ENCODE measurements at places on chromosomes 6 and 20. TPM values are rescaled to one million over a fixed set of nuclear protein-coding genes. Genes with fewer than 3 reads are reported as not detected.

The SLC13A3 gene
- polyA plus RNA-seq = 2.3 TPM

DNA sequence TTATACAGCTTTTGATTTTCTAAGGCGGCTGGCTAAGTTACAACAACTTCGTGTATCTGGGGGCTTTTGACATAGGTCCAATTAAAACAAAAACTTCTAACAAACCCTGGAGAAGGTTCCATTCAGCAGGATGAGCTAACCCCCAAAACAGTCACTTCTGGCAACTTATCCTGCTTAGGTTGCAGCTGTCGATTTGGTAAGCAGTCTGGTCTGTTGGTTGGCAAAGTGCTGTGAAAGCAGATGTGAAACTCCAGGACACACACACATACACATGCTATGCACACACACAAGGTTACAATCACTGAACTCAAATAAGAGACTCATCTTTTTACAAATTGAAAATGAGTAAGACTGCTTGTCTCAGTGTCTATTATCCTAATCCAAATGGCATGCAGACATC lies 119.0 kb upstream of the STMND1 start:
- DNase-seq = no peak
- no peaks in the 10 kb centered on the region for H3K36me3 ChIP-seq
- no peak overlapping the region for H3K27ac ChIP-seq

The TRIM40 gene
- not detected for polyA plus RNA-seq

GRCh38 chr6:169216830-169217229 lies 36.8 kb downstream of the THBS2 start:
- no peak for DNase-seq
- H3K27me3 ChIP-seq = no peaks in the 10 kb centered on the region
- no peaks in the 10 kb centered on the region for H3K36me3 ChIP-seq
- H3K4me3 ChIP-seq = no peak overlapping the region
- H3K4me1 ChIP-seq = peaks cover 9% of the 10 kb centered on the region

The ITPA gene
- polyA plus RNA-seq = 90.4 TPM

- H3K4me1 ChIP-seq = no peaks in the 10 kb centered on the region
- no peak overlapping the region for H3K27ac ChIP-seq
- no peak for DNase-seq
- no peak overlapping the region for H3K4me3 ChIP-seq
- H3K36me3 ChIP-seq = peaks cover 16% of the 10 kb centered on the region
- H3K27me3 ChIP-seq = no peaks in the 10 kb centered on the region
These were observed 126.1 kb downstream of the LRRC1 start for GRCh38 chr6:53920881-53921280.

The THBS2 gene
- 1.7 TPM for polyA plus RNA-seq

DNA sequence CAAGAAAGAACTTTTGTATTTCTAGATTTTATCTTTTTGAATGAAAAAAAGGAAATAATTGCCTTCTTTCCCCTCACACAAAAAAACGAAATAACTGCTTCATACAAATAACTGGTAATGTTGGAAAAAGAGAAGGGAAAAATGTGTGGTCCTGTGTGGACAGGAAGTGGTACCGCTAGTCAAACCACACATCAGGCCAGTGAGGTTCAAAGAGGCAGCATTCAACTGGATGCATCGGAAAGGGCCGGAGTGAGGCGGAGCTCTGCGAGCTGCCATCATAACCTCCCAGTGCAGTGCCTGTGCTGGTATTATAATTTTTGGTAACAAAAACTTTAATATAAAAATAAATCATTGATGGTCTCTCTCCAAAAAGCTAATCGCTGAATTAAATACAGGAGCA lies 111.2 kb downstream of the IRF4 start:
- H3K27me3 ChIP-seq = no peaks in the 10 kb centered on the region
- no peak overlapping the region for H3K4me3 ChIP-seq
- no peak overlapping the region for H3K27ac ChIP-seq
- DNase-seq = no peak
- H3K4me1 ChIP-seq = no peaks in the 10 kb centered on the region

- no peaks in the 10 kb centered on the region for H3K4me1 ChIP-seq
- no peaks in the 10 kb centered on the region for H3K36me3 ChIP-seq
- no peak for DNase-seq
- H3K27ac ChIP-seq = no peak overlapping the region
- no peak overlapping the region for H3K4me3 ChIP-seq
These were observed 304.4 kb upstream of the PLCB4 start for GRCh38 chr20:8764344-8764962.

GRCh38 chr6:120262354-120262753 lies 912.8 kb upstream of the MAN1A1 start:
- DNase-seq = no peak
- no peak overlapping the region for H3K27ac ChIP-seq
- no peaks in the 10 kb centered on the region for H3K4me1 ChIP-seq

The RIPPLY2 gene
- 2.6 TPM for polyA plus RNA-seq

- DNase-seq = no peak
- no peak overlapping the region for H3K4me3 ChIP-seq
- H3K36me3 ChIP-seq = no peaks in the 10 kb centered on the region
- H3K27me3 ChIP-seq = no peaks in the 10 kb centered on the region
- H3K27ac ChIP-seq = peak overlapping the region; percentile 87
These were observed 16.1 kb downstream of the IP6K3 start for GRCh38 chr6:33730611-33731010.

DNA sequence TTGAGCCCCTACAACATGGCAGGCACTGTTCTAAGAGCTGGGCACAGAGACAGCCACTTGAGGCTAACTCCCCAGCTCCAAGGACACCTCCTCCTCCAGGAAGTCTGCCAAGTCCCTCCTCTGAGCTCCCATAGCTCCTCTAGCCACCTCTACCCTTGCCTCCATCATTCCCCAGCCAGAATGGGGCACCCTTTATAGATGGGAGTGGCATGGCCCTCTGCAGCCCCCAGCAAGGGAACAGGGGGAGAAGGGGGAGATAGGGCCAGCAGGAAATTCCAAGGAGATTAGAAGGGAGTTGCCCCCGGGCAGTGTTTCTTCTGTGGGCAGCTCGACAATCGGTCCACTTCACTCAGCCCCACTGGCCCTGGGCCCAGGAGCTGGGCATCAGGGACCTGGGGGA lies 19.7 kb upstream of the TLDC2 start:
- H3K36me3 ChIP-seq = no peaks in the 10 kb centered on the region
- no peaks in the 10 kb centered on the region for H3K4me1 ChIP-seq
- DNase-seq = no peak
- no peak overlapping the region for H3K4me3 ChIP-seq
- no peak overlapping the region for H3K27ac ChIP-seq
- H3K27me3 ChIP-seq = no peaks in the 10 kb centered on the region

DNA sequence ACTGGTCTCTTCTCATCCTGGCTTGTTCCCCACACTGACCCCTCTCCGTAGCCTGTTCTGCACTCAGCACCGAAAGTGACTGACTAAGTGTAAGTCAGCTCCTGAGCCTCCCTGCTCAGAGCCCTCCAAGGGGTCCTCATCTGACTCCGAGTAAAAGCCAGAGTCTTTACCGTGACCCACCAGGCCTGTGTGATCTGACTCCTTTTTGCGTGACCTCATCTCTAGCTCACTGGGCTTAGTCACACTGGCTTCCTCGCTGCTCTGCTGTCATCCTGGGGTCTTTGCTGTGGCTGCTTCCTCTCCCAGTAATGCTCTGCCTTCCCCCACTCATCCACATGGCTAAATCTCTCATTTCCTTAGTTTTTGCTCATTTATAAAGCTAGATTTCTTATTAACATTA lies 116.6 kb downstream of the PLCB4 start:
- no peaks in the 10 kb centered on the region for H3K4me1 ChIP-seq
- H3K27me3 ChIP-seq = no peaks in the 10 kb centered on the region
- no peak overlapping the region for H3K4me3 ChIP-seq
- no peak overlapping the region for H3K27ac ChIP-seq
- no peaks in the 10 kb centered on the region for H3K36me3 ChIP-seq

The PRL gene
- not detected for polyA plus RNA-seq

DNA sequence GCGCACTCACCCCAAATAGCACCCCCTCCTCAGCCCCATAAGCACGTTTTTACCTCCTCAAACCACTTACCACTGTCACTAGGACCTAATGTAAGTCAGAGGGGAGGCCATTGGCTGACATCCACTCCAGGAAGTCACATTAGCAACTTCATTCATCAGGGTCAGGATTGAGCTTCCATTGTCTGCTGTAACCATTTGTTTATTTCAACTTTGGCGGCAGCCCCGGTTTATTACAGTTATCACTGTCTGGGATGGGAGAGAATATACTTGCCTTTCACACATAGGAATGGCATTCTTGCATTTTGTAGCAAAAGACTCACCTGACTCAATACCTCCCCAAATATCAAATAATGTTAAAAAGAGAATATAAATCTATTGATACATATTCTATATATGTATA lies 38.3 kb downstream of the MAFB start:
- H3K27ac ChIP-seq = no peak overlapping the region
- no peaks in the 10 kb centered on the region for H3K4me1 ChIP-seq
- no peaks in the 10 kb centered on the region for H3K36me3 ChIP-seq
- no peak for DNase-seq
- no peaks in the 10 kb centered on the region for H3K27me3 ChIP-seq
- no peak overlapping the region for H3K4me3 ChIP-seq

- peaks cover 3% of the 10 kb centered on the region for H3K27me3 ChIP-seq
- H3K36me3 ChIP-seq = no peaks in the 10 kb centered on the region
- H3K4me1 ChIP-seq = no peaks in the 10 kb centered on the region
- DNase-seq = no peak
These were observed 17.1 kb upstream of the RIMS4 start for GRCh38 chr20:44827401-44827800.

GRCh38 chr20:888057-888456 lies 28.1 kb downstream of the ANGPT4 start:
- no peaks in the 10 kb centered on the region for H3K36me3 ChIP-seq
- no peak for DNase-seq
- H3K27me3 ChIP-seq = no peaks in the 10 kb centered on the region

The FOXA2 gene
- polyA plus RNA-seq = 30.4 TPM

Measured in pancreas (tissue), 10 donors.